Fibroblast of gingiva (primary cell): ENCODE measurements at places on chromosomes 6 and 20.
A peak's percentile ranks its signal among the peaks of the same experiment; 100 is the strongest.

DNA sequence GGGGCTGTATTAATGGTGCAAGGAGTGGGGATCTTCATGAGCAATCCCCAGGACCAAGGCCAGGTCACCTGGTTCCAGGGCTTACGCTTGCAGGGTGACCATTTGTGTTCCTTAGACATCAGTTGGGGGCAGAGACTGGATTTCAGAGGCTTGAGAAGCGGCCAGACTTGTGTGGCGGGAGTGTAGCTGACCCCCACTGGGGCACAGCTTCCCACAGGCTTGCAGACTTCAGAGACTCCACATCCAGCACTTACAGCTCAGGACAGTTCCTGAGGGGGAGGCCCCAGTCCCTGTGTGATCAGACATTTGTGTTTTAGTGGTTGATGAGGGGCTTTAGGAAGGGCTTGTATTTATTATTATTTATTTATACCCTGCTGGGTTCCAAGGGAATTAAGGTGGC lies 15.3 kb downstream of the TJAP1 start:
- peak; percentile 22 for DNase-seq

DNA sequence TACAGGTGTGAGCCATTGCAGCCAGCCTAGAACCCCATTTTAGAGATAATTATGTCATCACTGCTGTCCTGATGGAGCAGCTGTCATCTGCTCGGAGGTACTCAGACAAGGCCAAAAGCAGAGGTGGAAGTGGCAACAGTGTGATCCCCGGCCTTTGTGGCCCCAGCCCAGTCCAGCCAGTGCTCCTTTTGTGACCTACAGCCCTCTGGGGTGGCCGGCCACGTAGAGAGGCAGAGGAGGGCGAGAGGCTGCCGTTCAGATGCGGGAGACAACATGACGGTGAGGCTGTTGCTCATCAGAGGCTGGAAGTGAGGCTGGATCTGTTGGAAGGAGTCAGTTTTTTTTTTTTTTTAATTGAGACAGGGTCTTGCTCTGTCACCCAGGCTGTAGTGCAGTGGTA lies 32.8 kb downstream of the EFCAB8 start:
- DNase-seq: no peak

- DNase-seq: no peak
These were observed 28.9 kb upstream of the PNRC1 start for GRCh38 chr6:89051676-89052075.

DNA sequence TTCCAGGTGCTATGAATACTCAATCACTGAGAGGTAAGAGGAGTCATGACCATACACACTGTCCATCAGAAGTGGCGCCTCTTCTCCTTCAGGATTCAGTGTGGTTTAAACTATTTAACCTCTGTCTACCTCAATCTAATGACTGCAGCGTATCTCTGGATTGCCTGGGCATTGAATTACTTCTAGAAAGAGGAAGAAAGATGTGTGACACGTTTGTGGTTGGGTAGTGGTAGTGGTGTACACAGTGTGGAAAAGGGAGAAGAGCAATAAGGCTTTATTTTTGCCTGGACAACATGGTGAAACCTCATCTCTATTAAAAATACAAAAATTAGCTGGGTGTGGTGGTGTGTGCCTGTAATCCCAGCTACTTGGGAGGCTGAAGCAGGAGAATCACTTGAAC lies 38.0 kb upstream of the ECHDC1 start:
- DNase-seq: no peak

GRCh38 chr20:31488115-31488514 lies 13.0 kb downstream of the REM1 start:
- DNase-seq: no peak

- DNase-seq: no peak
These were observed 63.7 kb upstream of the SHLD1 start for GRCh38 chr20:5686384-5687105.

DNA sequence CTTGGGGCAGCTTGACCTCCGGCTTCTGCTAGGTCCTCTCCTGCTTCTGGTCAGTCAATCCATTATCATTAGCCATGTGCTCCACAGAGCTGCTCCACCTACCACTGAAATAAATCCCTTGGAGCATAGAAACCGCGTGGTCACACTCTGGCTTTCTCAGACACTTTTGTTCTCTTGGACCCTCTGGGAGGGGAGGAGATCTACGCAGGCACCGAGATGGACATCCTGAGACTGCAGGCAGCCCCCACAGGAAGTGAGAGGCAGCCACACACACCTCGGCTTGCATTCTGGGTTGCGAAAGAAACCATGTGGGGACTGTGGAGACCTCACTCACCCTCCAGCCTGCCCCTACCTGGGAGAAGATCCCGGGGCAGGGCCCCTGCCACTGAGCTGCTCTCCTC lies 79.5 kb downstream of the FYN start:
- DNase-seq: no peak

GRCh38 chr6:1325461-1326309 lies 13.8 kb downstream of the FOXQ1 start:
- peak; percentile 18 for DNase-seq

GRCh38 chr6:149935668-149936067 lies 6.1 kb upstream of the ULBP2 start:
- DNase-seq: no peak

DNA sequence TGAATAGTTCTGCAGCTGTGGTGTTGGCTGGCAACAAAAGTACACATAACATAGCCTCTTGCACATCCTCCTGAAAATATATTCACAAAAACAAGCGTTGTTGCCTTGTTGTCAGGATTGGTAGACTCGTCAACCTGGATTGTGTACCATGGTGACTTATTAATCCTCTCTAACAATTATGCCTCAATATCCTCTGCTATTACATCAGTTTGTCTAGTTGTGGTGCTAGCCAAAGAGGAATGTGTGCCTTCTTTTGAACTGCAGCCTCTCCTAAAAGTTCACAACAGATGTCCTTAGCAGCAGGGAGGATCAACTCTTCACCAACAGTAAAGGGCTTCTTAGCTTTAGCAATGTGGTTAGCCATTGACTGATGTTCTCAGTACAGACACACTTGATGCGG lies 3.6 kb upstream of the SF3B5 start:
- DNase-seq: no peak

DNA sequence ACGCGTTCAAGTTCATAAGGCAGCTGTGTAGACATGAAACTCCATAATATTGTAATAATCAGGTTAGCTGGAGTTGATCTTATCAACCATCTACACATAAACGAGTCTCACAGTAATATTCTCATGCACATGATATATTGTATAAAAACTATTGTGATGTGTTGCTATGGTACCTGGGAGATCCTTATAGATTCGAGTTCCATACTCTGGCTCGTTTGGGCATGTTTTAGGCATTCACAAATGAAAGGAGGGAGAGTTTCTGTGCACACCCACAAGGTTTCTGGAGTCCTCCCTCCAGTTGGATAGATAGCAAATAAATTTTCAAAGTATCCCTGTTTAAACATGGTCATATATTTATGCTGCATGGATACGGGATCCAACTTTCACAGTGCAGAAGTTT lies 567.5 kb upstream of the SLC35B3 start:
- no peak for DNase-seq

GRCh38 chr20:25194333-25194972 lies 1.1 kb upstream of the ENTPD6 start:
- DNase-seq: no peak

GRCh38 chr6:30810813-30811339 lies 66.5 kb upstream of the IER3 start:
- no peak for DNase-seq

DNA sequence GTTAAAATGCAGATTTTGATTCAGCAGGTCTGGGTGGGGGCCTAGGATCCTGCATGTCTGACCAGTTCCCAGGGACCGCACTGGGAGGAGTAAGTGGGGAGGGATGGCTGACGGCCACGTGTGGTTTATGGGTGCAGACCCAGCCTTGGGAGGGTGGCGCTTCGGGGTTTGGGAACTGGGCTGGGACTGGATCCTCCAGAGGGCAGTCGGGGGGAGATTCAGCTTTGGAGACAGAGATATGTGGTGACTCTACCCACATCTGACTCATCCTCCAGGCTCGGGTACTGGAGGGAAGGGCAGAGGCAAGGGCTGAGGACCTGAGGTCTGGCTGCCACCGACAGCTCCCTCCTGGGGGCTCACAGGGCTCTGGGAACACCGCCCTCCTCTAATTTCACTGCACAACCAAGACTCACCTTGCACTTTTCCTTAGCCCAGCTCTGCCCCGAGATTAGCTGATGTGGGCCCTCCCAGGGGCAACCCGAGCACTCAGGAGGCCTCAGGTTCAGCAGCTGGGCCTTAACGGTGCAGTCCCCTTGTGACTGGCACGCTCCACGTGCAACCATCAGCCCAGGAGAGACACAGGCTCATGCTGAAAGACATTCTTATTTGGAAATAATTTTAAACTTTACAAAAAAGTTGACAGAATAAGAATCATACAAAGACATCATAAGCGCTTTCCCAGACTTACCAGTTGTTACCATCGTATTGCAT lies 172.8 kb upstream of the PMEPA1 start:
- DNase-seq: peak; percentile 11

- no peak for DNase-seq
These were observed 17.2 kb upstream of the TMX4 start for GRCh38 chr20:8036771-8037170.

- DNase-seq: no peak
These were observed 382.5 kb downstream of the CENPW start for GRCh38 chr6:126722411-126722810.

DNA sequence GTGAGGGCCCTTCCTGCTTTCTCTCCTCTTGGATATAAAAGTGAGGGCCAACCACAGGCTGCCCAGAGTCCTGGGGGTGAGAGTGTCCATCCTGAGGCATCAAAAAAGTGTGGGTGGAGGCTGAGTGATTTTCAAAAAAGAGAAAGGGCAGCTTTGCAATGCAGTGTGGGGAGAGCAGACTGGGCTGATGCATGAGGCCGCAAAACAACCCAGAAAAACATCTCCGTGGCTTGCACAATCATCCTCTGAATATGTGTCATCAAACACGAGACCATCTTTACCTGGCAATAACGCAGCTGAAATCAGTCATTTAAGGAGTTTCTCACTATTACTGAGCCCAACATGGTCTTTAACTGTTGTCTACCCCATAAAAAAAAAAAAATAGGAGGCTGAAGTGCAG lies 191.2 kb upstream of the SOX4 start:
- peak; percentile 37 for DNase-seq

DNA sequence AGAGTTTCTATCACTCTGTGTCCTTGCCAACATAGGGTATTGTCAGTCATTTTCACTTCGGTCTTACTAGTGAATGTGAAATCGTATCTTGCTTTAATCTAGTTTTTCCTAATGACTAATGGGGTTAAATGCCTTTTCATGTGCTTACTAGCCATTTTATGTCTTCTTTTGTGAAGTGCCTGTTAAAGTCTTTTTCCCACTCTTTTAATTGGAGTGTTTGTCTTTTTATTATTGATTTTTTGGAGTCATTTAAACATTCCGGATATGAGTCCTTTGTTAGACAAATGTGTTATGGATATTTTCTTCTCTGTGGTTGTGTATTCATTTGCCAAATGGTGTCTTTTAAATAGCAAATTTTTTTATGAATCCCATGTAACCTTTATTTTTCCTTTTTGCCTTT lies 194.6 kb downstream of the CDH26 start:
- no peak for DNase-seq

GRCh38 chr6:133680994-133681393 lies 207.9 kb upstream of the TCF21 start:
- DNase-seq: no peak

DNA sequence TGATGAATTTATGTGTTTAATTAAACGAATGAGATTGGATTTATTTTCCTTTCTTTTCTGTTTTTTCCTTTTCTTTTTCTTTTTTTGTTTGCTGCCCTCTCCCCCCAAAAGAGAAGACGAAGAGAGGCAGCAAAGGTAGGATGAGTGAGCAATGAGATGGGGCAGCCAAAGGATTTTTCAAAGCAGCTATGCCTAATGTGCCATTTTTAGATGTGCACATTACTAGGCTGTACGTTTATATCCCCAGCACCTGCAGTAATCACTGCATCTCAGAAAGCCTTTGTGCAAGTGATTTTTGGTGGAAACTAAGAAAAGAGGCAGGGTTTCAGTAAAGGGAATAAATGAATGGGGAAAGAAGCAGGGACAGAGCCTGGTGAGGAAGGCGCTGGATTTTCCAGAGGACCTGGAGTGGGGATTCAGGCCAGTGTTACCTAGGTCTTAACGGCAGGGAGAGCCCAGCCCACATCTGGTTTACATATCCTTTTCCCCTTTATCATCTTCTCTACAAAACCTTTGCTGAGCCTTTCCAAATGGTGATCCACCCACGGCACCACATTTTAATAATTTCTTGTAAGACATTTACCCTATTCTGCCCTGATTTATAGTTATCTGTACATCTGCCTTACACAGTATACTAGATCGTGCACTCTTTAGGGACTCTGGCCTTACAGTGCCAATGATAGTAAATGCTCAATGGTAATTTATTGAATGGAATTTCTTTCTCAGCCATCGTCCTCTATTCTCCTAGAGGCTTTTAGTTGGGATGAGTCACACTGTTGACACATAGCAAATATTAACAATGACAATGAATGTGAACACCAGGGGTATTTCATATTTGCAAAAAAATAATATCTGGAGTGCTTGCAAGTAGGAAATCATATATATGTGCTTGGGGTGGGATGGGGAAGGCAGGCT lies 38.3 kb upstream of the ATXN1 start:
- DNase-seq: no peak

DNA sequence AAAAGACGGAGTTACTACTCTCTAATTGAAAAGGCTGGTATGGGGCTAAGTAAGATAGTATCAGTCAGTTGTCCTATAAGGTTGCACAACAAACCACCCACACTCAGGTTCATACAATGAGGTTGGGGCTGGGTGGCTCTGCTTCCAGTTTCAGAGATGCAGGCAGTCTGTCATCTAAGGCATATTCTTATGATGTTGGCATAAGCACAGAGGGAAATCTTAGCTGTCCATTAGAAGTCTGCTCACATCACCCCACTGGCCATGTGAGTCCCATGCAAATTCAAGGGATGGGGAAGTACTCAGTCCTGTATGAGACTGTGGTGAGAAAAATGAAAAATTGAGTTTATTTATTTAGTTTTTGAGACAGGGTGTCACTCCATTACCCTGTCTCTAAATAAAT lies 118.6 kb downstream of the LAMP5 start:
- DNase-seq: no peak

DNA sequence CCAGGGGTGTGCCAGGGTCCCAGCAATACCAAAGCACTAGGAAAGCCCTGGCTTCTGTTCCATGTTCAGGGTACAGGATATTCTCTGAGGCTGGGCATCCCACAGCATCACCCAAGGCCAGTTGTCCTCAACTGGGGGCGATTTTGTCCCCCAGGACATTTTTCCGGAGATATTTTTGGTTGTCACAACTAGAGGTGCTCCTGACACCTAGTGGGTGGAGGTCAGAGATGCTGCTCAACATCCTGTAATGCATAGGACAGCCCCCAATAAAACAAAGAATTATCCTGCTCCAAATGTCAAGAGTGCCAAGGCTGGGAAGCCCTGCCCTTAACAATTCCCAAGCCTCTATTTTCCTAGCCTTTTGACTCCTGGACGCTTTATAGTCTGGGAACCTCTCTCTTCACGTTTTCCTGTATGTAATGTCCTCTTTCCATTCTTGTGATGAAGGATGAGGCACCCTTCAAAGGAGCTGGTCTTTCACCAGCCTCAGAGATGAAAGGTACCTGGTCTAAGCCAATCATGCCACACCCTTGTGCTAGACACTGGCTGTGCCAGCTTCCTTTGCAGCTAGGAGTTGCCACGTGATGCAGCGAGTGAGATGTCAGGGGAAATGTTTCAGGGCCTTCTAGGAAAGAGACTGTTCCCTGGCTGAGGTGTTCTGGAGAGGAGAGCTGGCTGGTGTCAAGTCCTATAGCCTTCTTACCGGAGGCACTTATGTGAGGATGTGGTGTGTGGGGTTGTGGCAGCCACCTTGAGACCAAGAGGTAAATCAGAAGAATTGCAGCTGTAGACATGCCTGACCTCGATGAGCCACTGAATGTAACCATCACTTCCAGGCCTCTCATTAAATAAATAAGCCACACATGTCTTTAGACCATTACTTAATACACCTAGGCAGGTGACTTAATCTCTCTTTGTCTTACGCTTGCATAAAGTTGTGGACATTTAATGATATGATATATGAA lies 23.4 kb upstream of the KCNG1 start:
- DNase-seq: no peak
